ENCODE measurements at places on chromosomes 2 and 18.

DNA sequence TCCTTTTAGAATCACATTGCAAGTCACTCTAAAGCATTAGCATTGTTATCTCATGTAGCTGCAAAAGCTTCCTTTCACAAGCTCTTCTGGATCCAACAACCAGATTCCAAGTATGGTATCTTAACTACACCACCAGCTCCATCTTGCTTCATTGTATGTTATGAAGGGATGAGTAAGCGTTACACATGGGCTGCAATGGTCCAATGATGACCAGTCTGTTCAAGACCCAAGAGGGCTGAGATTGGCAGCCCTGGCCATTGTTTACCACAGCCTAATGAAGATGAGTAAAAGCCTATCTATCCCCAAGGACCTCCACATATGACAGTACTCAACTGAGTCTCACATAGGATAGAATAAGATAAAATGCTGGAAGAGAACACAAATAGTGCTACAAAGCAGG is 6.3 kb downstream of the CFLAR start:
- no peak for DNase-seq

DNA sequence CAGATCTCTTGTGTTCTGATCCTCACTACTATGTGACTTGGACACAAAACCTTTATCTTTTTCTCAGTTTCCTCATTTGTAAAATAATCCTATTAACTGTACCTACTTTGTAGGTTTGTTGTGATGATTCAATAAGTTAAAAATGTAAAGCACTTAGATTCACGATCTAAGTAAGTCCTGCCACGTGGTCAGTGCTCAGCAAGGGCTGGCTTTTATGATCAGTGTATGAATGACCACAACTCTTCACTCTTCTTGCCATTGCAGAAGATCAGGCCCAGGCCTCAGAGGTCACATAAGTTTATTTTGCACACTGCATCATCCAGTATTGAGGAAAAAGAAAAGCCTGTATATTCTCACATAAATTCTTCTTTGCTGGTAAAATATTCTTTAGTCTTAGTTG is 1192.5 kb upstream of the ACVR2A start:
- DNase-seq: no peak

GRCh38 chr2:55530539-55531081 is 11.1 kb downstream of the CFAP36 start:
- DNase-seq: no peak

DNA sequence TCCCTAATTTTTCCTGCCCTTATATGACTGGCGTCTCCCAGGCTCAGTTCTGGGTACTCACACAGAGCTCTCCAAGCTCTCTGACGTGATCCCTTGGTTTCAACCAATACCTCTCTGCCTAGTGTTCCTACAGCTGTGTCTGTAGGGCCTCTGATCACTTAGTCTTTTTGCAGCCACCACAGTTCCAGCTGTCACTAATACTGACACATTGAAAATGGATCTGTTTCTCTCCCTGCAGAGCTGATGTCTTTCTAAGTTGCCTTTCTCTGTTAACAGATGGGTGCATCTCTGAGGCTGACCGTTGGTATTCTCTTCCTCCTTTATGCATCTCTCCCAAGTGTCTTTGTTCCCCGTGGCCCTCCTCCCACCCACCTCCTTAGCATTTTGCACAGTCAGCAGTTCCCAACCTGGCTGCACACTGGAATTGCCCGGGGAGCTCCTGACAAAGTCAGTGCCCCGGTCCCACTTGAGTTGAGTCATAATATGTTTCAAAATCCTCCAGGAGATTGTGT is 62.5 kb downstream of the CERS6 start:
- DNase-seq: no peak

GRCh38 chr2:167756446-167756845 is 490.9 kb downstream of the STK39 start:
- DNase-seq: no peak

All from NCI-H1436 (cell line).